ENCODE measurements at places on chromosomes 16 and 17.
A peak's percentile ranks its signal among the peaks of the same experiment; 100 is the strongest.

GRCh38 chr16:3625911-3626732 is 14.7 kb upstream of the SLX4 start:
- no peak for DNase-seq

DNA sequence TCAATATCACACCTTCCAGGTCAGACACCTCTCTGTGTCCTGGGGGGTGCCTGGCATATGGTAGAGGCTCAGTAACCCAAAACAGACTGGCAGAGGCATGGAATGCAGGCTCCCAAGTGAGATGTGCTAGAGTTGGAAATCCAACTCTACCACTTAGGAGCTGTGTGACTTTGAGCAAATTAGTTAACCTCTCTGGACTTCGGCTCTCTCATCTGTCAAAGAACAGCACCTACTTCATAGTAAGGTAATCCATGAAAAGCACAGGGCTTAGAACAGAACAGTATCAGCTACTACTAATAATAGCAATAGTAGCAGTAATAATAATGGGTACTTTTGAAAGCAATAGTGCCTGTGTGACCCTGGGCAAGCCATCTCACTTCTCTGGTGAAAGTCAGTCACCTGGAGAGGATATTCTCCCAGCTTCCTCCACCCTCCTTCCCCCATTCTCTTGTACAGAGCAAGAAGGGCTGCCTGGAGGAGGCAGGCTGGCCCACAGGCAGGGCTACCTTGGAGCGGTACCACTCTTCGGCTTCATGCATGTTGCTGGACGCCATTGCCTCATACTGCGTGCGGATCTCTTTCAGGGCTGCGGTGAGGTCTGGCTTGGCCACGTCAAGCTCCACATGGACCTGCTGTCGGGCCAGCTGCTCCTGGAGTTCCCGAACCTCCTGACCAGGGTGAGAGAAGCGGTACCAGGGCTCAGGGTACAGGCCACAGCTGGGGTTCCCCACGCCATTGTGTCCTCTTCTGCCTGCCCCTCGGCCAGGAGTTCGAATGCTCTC is 2.3 kb downstream of the GFAP start:
- DNase-seq = no peak

DNA sequence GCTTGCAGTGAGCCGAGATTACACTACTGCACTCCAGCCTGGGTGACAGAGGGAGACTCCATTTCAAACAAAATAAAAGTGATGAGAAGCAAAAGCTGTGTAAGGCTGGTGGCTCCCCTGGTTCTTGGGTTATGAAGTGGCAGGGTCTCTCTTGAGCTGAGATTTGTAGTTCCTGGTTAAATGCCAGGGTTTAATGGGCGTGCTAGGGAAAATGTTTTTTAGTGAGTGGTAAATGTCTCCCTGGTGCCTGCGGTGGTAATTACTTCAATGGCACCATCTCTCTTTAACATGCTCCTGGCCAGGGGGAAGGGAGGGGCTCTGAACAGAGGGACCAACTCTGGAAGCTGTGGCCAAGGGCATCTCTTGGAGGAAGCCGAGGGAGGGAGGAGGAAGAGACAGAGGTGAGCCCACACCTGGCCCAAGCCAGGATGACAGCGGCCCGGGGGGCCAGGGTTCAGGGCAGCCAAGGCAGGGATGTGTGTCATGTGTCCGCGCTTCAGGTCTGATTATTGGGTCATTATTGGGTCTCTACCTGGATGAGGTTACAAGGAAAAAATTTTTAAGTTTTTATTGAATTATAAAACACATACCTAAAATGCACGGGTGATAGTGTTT is 17.8 kb upstream of the RPL38 start:
- DNase-seq = no peak

- no peak for DNase-seq
These were observed 142.0 kb downstream of the CPPED1 start for GRCh38 chr16:12661656-12662172.

DNA sequence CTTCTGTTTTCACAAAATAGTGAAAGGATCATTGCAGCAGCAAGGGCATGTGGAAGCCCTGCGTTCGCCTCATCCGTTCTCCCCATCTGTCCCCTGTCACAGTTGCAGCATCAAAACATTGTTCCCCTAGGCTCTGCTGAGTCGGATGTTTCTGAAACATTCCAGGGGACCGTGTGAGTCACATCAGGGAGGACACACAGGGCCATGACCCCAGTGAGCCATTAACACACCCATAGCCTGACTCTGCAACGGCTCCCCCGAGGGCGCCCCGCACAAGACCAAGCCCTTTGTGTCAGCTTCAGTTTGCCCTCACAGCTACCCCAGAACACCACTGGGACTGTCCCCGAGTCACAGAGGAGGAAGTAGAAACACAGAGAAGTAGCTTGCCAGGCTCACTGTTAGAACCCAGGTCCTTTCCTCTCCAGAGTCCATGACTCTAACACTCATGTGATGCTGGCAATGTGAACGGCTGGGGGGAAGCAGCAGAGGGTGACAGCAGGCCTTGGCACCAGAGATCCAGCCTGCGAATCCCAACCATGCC is 63.3 kb upstream of the HSBP1 start:
- peak; percentile 10 for DNase-seq

- no peak for DNase-seq
These were observed 47.0 kb downstream of the CCDC182 start for GRCh38 chr17:57697891-57698711.

GRCh38 chr17:45081047-45081703 is 20.1 kb downstream of the NMT1 start:
- DNase-seq = no peak

DNA sequence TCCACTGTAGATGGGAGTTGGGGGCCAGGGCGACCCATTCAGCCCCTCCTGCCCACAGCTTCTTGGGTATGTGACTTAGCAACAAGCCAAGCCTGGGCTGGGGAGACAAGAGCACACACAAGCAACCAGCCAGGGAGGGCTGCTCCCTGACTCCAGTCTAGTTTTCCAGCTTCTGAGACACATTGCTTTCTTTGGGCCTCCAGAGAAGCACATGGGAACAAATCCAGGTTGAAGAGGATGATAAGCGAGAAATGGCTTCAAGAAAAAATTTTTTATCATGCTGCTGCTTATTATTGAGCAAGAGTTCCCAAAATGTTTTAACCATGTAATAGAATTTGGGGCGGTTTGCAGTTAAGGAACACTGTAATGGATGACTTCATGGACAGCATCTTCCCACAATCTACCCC is 173.7 kb downstream of the SOX9 start:
- no peak for DNase-seq

- DNase-seq = no peak
These were observed 66.9 kb downstream of the SOCS1 start for GRCh38 chr16:11188801-11189740.

DNA sequence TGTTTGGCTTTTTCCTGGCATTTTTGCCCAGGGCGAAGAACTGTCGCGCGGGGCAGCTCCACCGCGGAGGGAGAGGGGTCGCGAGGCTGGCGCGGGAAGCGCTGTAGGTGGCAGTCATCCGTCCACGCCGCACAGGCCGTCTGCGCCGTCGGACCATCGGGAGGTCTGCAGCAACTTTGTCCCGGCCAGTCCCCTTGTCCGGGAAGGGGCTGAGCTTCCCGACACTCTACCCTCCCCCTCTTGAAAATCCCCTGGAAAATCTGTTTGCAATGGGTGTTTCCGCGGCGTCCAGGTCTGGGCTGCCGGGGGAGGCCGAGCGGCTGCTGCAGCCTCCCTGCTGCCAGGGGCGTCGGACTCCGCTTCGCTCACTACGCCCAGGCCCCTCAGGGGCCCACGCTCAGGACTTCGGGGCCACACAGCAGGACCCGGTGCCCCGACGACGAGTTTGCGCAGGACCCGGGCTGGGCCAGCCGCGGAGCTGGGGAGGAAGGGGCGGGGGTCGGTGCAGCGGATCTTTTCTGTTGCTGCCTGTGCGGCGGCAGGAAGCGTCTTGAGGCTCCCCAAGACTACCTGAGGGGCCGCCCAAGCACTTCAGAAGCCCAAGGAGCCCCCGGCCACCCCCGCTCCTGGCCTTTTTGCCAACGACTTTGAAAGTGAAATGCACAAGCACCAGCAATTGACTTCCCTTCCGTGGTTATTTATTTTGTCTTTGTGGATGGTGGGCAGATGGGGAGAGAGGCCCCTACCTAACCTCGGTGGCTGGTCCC is 2.3 kb upstream of the CBX4 start:
- DNase-seq = no peak

- no peak for DNase-seq
These were observed 756 bp upstream of the MVP start for GRCh38 chr16:29819506-29819905.

DNA sequence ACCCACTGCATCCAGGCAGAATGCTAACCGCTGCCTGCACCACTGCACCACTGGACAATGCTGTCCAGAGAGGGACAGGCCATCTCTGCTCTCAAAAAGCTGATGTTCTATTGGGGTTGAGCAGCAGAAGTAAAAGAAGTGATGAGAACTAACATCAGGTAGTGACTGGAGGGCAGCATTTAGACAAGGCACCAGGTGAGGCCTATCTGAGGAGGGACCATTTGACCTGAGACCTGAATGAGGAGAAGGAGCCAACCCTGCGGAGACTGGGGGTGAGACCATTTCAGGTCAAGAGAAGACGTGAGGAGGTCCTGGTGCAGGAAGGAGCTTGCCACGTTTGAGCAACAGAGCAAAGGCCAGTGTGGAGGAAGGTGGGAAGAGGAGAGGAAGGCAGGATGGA is 34.0 kb downstream of the NTN1 start:
- no peak for DNase-seq

DNA sequence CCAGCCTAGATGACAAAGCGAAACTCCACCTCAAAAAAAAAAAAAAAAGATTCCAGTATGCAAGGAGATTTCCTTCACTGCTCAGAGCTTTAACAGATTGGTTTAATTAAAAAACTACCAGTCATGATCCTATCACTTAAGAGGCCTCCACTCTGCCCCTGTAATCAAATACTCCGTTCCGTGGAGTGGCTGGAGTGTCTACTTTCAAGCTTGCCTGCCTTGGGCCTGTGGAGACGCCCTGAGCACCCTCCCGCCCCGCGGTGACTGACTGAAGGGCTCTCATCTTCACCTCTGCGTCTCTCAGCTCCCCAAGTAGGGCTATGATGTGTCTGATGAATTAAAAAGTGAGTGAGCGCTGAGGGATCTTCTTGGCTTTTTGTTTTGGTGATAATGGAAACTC is 25.3 kb upstream of the TRPV3 start:
- no peak for DNase-seq

GRCh38 chr17:61235827-61236197 is 163.8 kb upstream of the TBX2 start:
- no peak for DNase-seq

DNA sequence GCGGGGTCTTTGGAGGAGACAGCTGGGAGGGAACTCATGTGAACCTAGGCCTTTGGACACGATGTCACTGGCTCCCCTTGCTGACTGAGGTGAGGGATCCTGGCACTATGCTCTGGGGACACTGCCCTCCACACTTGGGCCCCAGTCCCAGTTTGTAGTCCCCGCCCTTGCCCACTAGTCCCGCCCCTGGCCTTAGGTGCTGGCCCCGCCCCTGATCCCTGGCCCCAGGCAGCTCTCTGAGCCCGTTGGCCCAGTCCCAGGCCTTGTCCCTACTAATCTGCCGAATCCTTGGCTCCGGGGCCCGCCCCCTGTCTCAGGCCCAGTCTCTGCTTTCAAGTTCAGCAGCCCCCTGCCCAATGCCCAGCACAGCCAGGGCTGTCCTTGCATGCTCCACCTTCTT is 61.0 kb downstream of the SMPD3 start:
- DNase-seq = no peak

GRCh38 chr17:80832266-80832676 is 159.4 kb upstream of the CHMP6 start:
- DNase-seq = no peak

- DNase-seq = no peak
These were observed 1.3 kb downstream of the C17orf58 start for GRCh38 chr17:67994817-67995569.

DNA sequence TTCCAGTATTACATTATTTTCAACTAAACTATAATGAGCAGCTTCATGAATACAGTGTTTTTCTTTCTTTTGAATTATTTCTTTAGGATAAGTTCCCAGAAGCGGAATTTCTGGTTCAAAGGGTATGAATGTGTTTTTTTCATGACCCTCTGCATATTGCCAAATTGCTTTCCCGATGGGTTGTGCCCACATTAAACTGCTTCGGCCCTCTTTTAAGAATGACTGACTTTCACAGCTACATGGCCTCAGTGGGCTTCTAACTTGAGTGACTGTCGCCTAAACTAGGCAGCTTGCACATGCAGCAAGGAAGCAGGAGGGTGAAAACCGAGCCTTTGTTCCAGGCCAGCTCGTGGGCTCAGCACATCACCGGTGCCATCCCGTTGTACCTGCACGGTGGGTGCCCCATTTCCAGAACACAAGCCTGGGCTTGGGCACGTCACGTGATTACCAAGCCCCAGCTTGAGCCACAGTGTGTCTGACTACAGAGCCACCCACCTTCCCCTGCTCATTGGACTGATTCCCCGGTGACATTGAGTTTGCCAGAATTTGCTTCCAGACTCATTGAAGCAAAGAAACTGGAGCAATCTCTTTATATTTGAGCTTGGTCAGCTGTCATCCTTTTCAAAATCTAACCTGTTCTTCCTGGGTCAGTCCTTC is 112.8 kb downstream of the CLEC16A start:
- no peak for DNase-seq

DNA sequence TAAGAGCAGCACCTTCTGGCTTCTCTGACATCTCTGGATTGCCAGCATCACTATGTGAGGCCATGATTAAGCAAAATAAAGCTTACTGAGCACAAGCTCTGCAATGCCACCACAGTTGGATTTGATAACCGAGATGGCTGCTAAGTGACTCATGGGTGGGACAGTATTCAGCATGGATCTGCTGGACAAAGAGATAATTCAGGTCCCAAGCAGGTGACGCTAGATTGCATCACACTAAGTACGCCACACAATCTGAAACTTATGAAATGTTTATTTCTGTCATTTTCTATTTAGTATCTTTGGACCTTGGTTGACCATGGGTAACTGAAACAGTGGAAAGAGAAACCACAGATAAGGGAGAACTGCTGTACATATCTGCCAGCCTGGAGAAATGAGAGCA is 27.4 kb downstream of the CDRT15 start:
- no peak for DNase-seq

DNA sequence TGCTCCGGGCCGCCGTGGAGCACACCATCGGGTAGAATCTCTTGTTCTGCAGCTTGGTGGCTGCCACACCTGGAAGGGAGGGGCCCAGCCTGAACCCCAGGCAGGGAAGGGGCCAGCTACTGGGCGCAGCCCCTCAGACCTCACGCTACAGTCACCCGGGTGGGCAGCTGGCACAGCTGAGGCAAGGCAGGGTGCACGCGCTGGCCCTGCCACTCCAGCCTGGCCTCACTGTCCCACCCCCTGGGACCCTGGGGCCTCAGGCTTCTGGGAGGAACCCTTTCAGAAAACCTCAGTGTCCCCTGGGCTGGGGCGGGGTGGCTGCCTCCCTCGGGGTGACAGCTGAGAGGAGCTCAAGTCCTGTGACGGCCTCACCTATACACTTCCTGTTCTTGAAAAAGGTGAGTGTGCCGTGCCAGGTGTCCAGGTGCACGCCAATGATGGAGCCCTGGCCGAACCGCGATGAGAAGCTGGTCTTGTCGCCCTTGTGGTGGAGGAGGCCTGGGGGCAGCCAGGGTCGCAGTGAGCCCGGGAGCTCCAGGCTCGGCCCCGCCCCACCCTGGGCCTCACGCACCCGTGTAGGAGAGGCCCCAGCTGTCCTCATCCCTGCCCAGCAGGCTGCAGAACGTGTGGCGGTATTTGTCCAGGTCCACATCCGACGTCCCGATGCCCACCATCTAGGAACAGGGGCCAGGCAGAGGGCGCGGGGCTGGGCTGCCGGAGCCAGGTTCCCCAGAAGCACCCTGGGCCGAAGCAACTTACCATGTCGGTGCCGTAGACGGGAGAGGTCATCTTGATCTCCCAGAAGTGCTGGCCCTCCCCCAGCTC is 4.7 kb upstream of the MRPS34 start:
- no peak for DNase-seq

GRCh38 chr16:78485188-78485916 is 385.9 kb downstream of the WWOX start:
- no peak for DNase-seq

GRCh38 chr17:29124135-29124924 is 55.9 kb downstream of the MYO18A start:
- DNase-seq = peak; percentile 63

Data from CD4-positive, alpha-beta T cell treated with Interleukin-4 for 1 hour (primary cell).